ENCODE measurements at places on chromosomes 5 and 9. TPM values are rescaled to one million over a fixed set of nuclear protein-coding genes. Genes with fewer than 3 reads are reported as not detected.

Gene PCA3
- total RNA-seq, result not detected

Gene IFNA13
- not detected for total RNA-seq

Gene PRUNE2
- 122 TPM for total RNA-seq

Gene SPINK13
- not detected for total RNA-seq

Gene RETREG1
- 0.99 TPM for total RNA-seq

Gene CXCL14
- total RNA-seq, result 0.18 TPM

Gene SURF2
- 33.9 TPM for total RNA-seq

Gene GDNF
- total RNA-seq, result 0.54 TPM

Gene SLC6A18
- total RNA-seq, result not detected

Gene POU5F2
- 3.1 TPM for total RNA-seq

DNA sequence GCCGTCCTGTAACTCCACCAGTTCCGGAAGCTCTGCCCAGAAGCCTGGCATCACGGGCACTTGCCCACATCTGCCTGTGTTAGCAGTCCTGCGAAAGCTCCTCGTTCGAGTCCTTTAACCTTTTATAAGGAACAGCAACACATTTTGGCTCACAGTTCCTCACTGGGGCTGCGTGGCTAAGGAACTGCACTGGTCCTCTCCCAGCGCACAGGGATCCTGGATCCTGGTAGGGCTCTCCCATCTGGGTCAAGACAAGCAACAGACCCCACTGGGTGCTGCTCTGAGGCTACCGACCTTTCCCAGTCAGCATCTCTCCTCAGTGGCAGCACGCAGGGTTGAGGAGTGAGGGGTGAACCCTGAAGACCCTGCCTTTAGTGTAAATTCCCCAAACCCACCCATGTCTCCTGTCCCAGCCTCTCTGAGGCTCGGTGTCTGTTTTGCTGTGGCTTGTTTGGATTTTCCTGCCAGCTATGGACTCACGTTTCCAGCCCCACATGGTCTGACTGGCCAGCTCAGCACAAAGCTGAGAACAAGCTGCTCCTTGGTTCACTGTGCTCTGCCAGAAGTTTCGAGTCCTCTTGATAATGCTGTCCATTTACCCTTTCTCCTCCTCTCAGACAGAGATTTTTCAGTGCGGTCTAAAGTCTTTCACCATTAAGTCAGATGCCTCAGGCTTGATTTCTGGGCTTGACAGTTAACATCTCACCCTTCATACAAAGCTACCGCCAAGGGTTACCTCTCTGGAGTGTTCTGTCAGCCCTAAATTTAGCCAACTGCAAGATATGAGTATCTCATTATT is 80.0 kb downstream of the AK8 start:
- peak; percentile 43 for DNase-seq

GRCh38 chr5:91074615-91075014 is 308.5 kb downstream of the ARRDC3 start:
- peak; percentile 90 for DNase-seq

GRCh38 chr5:146751054-146751453 is 127.5 kb downstream of the PPP2R2B start:
- DNase-seq, result no peak

GRCh38 chr5:123987956-123988355 is 476.0 kb downstream of the CSNK1G3 start:
- DNase-seq, result no peak

GRCh38 chr5:169341556-169341955 is 40.6 kb upstream of the SLIT3 start:
- DNase-seq, result no peak

DNA sequence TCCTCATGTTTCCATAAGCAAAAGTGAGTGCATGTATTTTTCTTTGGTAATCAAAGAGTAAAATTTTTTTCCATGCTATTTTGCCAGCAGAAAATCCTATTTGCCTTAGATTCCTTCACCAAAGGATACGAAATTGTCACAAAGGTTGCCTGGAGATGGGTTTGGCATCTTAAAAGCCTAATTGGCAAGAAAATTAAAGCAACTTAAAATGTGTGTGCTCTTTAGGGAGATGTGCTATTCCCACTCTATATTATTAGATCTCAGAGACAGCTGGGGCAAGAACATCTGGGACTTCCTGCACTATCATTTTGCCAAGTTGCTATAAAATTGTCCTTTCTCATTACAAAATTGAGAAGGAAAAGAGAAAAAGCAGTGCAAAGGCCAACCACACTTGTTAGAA is 146.1 kb downstream of the PLCXD3 start:
- DNase-seq, result no peak

- no peak for DNase-seq
Observed at GRCh38 chr9:125784286-125785049, 37.3 kb downstream of the PBX3 start.

DNA sequence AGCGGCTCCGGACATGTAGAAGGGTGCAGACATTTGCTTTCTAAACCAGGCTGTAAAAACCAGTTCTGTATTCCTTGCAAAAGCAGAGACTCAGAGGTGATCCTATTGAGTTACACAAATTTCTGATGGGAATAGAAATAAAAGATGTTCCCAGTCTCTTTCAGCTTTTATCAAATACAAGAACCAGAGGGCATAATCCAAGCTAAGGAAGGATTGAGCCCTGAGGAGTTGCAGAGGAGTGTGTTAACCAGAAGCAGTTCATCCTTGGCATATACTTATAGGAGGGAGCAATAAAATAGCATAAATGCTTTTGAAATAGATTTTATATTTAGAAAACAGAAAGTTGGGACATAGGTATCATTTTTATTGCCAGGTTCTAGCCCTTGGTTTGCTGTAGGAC is 75.3 kb downstream of the KIF4B start:
- no peak for DNase-seq

GRCh38 chr9:116288658-116289057 is 135.1 kb downstream of the PAPPA start:
- peak; percentile 98 for DNase-seq

- peak; percentile 65 for DNase-seq
Observed at GRCh38 chr5:10653043-10653442, 89.2 kb downstream of the ANKRD33B start.

- peak; percentile 63 for DNase-seq
Observed at GRCh38 chr9:14103115-14103514, 210.8 kb downstream of the NFIB start.

DNA sequence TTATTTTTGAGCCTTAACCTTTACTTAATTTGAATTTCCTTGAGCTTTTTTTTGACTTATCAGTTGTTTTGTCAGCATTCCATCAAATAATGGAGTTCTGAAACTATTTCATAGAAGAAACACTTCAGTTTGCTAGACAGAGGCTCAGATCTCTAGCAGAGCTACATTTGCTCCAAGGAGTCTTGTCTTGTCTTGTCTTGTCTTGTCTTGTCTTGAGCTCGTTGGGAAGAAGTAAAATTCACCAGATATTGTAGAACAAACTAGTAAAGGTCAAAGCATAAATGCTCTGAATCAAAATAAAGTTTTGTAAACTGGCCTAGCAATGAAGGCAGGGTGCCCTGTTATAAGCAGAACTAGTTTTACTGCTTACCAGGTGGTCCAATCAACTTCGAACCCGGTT is 33.5 kb downstream of the RAB24 start:
- DNase-seq, result no peak

All from fibroblast of the aortic adventitia (primary cell).